ENCODE measurements at places on chromosomes 3 and 15.

DNA sequence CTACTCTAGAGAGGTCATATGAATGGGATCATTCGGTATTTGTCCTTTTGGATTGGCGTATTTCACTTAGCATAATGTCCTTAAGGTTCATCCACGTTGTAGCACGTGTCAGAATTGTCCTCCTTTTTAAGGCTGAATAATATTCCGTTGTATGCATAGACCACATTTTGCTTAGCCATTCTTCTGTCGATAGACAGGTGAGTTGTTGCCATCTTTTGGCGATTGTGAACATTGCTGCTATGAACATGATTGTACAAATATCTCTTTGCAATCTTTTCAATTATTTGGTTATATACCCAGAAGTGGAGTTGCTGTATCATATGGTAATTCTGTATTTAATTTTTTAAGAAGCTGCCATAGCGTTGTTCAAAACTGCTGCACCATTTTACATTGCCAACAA is 52.4 kb upstream of the GOLGA8J start:
- DNase-seq = no peak

DNA sequence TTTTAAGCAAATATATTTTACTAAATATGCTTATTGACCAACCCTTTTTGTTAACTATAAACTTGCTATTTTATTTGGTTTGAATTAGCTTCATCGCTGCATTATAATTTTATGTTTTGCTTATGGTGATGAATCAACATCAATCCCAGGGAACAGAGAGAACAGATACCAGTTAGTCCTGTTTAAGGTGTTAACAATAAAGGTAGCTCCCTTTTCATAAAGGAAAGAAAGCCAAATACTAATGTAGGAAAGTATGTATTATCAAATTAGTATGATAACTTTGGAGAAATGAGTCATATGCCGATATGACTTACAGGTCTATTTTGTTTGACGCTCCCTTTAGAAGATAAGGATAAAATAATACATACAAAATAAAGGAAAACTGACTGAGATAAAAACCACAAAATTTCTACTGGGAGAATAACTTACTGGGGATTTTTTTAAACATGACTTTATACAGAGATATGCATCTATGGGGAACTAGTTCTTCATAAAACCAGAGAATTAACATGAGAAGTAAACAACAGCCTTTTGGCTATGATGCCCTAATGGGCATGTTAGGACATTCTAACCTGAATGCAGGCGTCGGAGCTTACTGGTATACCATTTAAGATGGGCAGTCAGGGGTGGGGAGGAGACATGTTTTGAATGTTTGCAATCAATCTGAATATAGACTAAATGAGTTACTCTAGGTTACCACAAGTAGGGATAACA is 4.5 kb downstream of the OR5K2 start:
- no peak for DNase-seq

- no peak for DNase-seq
These were observed 228.0 kb upstream of the GPR149 start for GRCh38 chr3:154658000-154658399.

GRCh38 chr3:196227629-196228493 is 11.5 kb downstream of the SLC51A start:
- peak; percentile 36 for DNase-seq

GRCh38 chr3:177905173-177906125 is 630.8 kb upstream of the KCNMB2 start:
- no peak for DNase-seq

- peak; percentile 85 for DNase-seq
These were observed 143.0 kb downstream of the LPP start for GRCh38 chr3:188296761-188297612.

- DNase-seq = no peak
These were observed 21.1 kb upstream of the SKOR1 start for GRCh38 chr15:67803996-67804843.

DNA sequence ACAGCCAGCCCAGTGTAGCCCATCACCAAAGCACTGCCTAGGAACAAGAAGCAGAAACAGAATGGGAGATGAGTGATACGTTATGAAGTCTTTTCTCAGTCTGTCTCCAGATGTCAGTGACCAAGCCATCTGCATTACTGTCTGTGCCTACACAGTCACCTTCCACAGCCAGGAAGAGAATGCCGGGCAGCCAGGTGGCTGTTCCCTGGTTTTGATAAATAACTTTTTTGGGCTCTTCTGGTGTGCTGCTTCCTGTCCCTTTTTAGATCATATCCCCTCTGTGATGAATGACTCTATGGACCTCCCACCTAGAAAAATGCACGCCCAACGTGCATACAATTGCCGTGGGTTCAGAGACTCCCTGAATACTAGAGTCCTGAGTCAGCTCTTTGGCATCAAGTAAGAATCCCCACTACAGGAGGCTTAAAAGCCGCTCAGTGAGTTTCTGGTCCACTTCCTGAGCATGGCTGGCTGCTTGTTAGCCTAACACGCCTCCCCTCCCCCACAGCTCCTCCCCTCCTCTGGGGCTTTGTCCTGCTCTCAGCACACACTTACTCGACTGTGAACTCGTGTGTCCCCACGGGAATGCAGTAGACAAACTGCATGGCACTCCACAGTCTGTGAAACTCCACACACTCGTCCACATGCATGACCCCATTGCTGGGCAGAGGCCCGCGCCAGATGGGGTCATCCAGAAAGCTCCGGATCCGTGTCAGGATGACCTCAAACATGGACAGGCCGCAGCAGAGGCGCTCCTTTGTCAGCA is 34.7 kb downstream of the NIPA2 start:
- DNase-seq = no peak

- no peak for DNase-seq
These were observed 44.8 kb downstream of the PXYLP1 start for GRCh38 chr3:141276398-141276797.

- DNase-seq = no peak
These were observed 407.1 kb upstream of the MCTP2 start for GRCh38 chr15:93823971-93824913.

DNA sequence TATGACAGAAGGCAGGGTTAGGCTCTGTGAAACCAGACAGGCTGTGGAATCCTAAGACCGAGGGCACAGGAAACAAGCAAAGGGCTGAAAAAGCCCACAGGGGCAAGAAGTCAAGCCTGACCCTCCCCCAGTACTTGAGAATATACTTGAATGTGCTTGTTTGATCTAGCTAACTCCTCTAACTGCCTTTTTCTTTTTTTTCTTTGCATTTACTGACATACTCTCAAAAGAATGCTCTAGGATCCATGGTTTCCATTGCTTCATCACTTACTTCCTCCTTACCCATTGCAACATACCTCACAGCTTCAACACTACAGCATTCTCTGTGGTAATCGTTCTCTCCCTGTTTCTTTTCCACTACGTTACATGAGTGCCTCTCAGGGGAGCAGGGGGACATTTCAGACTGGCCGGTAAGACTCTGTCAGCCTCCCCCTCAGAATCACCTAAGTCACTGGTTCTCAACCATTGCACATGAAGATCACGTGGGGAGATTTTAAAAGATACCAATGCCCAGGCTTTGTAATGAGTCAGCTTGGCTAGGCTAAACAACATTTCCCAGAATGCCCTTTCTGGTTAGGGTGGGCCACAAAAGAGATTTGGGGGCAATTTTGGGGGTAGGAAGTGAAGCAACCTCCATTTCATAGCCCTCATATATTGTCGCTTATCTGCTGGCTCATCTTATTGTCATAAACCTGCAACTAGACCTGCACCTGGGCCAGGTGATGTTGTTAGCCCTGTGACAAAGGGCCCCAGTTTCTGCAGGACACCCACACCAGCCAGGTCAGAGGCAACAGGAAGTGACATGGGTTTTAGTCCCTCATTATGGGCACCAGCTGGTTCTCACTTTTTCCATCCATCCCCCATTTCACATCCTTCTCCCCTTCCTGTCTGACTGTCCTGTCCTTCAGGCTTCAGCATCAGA is 24.6 kb upstream of the RSL24D1 start:
- DNase-seq = no peak

- DNase-seq = no peak
These were observed 166.2 kb downstream of the LRTM1 start for GRCh38 chr3:54761637-54762036.

DNA sequence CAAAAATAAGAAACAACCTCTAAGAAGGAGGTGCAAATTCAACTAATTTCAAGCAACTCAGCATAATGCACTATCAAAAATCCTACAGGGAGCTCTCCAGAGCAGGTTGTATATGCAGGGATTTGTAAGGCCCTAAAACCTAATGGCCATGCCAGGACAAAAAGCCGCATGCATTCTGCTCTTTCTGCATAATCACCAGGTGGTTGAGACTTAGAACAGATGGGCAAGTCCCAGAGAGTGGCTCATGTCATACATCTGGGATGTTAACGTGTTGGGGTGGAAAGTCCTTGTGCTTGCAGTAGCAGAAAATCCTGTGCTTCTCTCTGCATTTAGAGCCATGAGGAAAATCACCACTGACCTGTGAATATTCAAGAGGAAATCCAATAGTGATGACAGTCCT is 1002.9 kb downstream of the AGBL1 start:
- DNase-seq = no peak

- no peak for DNase-seq
These were observed 202.7 kb upstream of the MLF1 start for GRCh38 chr3:158368271-158368670.

DNA sequence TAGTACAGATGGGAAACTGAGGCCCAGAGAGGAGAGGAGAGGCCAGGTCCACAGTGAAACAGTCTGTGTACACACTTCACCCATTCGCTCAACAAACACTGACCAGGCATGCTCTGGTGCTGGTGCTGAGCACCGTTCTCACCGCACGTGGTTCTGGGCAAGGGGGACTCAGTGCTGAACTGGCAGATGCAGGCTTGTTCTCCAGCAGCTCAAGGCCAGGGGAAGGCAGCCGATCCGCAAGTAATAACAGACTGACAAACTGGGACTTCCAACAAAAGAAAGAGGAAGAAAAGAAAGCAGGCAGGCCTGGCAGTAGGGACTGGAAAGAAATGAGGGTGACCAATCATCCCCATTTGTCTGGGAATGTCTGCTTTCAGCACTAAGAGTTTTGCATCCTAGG is 25.6 kb upstream of the LINGO1 start:
- DNase-seq = no peak

DNA sequence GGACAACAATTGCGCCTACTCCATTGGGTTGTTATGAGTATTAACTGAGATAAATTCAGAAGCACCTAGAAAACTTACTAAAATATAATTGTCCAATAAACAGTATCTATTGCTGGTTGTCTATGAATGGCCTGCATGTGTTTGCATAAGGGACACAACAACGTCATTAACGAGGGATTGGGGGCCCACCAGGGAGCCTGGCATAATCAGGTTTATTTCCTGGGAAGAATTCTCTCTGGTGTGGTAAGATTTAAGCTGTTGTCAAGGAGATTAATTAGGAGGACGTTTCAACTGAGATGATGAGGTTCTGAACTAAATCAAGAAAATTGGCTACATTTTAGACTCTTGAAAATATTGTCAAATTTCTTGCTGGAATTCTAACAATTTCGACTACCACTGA is 176.1 kb upstream of the CDIN1 start:
- DNase-seq = no peak

DNA sequence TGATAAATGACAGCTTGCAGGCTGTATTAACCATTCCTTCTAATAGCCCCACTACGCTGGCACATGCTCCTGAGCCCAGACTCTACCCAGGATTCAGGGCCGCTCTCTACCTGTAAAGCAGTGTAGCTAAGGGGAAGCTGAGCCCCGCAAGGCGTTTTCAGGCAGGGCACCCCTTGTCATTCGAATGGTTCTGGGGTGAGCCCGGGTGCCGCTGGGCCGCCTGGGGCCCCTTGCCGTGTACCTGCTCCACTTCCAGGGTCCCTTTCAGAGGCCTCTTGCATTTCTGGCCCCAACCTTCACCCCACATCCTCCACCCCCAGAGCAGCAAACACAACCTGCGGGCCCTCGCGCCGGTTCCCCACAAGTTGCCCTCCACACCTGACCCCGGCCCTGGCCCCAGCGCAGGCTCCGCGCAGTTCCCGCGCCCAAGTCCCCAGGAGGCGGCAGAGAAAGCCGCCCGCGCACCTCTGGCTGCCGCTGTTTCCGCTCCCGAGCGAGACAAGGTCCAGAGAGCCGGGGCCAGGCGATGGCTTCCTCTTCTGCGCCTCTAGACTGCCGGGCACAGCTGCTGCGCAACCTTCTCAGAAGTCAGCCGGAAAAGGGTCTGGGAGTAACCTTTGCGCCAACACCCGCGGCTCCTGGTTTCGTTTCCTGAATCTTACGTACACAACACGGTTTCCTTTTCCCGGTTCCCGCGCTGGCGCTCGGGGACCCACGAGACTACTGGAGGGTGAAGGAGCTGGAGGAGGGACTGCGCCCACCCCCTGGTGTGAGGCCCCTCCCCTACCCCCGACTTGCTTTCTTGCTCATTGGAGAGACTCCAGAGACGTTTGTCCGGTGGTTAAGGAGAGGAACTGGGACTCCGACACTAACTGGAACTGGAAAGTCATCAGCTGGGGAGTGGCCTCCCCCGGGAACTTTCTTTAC is at the start of gene PLSCR1:
Gene PLSCR1, minus strand, starts transcription at position 606 of the 927 bp plus-strand sequence. CDS start 8,055 bp downstream, outside the sequence.
- peak; percentile 89 for DNase-seq

GRCh38 chr15:49038382-49038781 is 7.9 kb downstream of the SECISBP2L start:
- no peak for DNase-seq

- no peak for DNase-seq
These were observed 5.4 kb upstream of the SETD5 start for GRCh38 chr3:9392041-9392440.

GRCh38 chr15:80689294-80689693 is 5.8 kb upstream of the ABHD17C start:
- DNase-seq = no peak
